Stimulated activated CD4-positive, alpha-beta T cell treated with anti-CD3 and anti-CD28 coated beads, Interleukin-1b, Interleukin-23, amount 100 ng/mL, for 1 hour (primary cell): ENCODE measurements at places on chromosomes 4 and X.

- DNase-seq: no peak
Measured at GRCh38 chr4:182400790-182401189, 157.6 kb downstream of the TENM3 start.

DNA sequence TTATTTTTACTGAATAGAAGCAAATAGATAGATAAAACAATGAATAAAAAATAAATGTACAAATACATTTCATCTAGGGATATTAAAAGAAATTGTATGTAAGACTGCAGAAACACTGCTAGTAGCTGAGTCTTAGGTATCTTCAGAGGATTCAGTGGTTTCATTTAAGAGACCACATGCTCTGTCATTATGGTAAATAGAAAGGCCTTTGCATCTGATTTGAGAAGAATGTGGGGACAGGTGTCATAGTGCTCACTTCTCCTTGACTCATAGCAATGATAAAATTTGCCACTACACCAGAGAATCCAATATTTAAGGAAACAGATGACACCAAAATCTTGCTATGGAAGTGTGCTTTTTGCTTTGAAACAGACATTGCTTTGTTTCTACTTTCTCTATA, 59.8 kb upstream of the PPP1R2C start:
- no peak for DNase-seq

- no peak for DNase-seq
Measured at GRCh38 chr4:123619895-123620294, 223.3 kb downstream of the SPRY1 start.

DNA sequence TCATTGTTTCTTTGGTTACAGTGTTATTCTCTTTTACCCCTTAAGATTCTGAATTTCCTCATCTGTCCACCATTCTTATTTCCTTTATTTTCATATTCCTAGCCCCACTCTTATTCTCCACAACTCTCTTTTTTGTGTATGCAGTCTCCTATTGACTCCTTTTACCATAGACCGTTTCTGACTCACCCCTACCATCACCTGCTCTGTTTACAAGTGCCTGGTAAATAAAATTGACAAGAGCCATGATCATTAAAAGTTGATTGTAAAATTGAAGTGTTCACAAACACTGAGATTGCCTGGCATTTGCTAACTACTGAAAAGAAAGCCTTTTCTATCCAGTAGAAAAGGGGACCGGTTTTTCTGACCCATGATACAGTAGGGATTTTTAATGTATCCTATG, 54.4 kb downstream of the MRPL1 start:
- DNase-seq: no peak

GRCh38 chrX:152601848-152602616, 35.7 kb upstream of the GABRQ start:
- DNase-seq: no peak

DNA sequence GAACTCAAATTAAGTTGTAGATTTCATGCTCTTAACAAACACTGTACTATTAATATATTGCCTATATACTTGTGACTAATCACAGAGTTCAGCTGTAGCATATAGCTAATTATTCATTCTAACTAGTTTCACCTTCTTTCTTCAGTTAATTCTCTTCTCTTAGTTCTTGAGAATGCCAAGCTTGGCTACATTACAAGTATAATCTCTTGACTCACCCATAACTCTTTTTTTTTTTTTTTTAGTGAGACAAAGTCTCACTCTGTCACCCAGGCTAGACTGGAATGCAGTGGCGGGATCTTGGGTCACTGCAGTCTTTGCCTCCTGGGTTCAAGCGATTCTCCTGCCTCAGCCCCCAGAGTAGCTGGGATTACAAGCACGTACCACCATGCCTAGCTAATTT, 5.4 kb downstream of the KLHL5 start:
- DNase-seq: no peak
